ENCODE measurements at places on chromosomes 16 and 17. TPM values are rescaled to one million over a fixed set of nuclear protein-coding genes. Genes with fewer than 3 reads are reported as not detected.

- DNase-seq: no peak
These were observed 125.3 kb downstream of the FTO start for GRCh38 chr16:53829186-53829747.

DNA sequence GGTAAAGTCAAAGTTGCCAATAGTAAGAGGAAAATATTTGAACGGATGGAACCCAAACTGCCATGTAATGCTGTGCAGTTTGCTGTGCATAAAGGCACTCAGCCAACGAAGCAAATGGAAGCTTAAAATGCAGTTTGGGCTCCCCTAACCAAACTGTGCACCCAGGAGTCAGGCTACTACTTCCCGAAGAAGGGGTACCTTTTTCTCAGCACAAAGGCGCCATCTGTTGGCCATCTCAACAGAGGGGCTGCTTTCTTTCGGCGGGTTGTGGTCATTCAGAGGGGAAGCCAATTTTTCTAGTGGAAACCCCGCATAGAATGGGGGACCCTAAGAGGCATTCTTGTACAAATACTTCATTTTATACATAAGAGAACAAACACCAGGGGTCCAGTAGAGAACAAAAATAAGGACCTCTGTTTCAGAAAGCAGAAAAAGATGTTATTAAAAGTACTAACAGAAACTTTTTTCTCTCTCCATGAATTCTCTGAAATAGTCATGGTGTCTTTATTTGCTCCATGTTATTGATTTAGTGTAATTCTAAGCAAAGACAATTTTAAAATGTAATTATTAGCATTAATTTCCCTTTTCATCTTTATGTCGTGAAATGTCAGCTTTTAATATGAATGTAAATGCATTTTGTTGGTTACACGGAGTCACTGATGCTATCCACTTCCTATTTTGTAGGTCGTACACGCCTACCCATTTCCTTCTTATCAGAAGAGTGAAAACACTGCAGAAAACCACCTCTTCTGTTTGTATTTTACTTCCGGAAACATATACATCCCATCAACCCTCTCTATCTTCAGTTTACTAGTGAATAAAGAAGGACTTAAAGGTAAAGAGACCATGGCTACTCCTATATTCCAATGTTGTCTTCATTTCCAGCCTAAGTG, 453.3 kb downstream of the KCNJ2 start:
- DNase-seq: no peak

- no peak for DNase-seq
These were observed 109.4 kb downstream of the CMIP start for GRCh38 chr16:81553814-81554675.

- DNase-seq: no peak
These were observed 26.2 kb upstream of the CCL1 start for GRCh38 chr17:34389126-34389750.

GRCh38 chr17:45313421-45313771, 3.4 kb downstream of the MAP3K14 start:
- no peak for DNase-seq

Gene CDRT15L2
- not detected for total RNA-seq

- DNase-seq: no peak
These were observed 151.2 kb downstream of the TANC2 start for GRCh38 chr17:63116967-63117830.

DNA sequence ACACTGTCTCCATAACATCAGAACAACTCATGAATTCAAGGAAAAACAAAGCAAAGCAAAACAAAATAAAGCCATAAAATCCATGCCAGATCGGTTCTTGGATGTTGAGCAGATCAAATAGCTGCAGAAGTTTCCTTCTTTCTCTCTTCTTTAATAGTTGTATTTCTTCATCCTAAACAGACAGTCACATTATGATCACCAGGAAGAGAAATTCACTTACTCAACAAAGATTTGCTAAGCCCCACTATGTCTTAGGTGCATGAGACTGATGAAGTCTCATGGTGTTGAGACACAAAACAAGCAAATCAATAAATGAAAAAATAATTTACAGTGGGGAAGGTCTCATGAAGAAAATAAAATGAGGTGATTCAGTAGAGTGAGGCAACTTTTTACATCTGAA, 72.8 kb downstream of the WIPI1 start:
- DNase-seq: no peak

Gene ITGA2B
- total RNA-seq: 0.24 TPM

Gene NPIPA3
- total RNA-seq: 0.73 TPM

GRCh38 chr17:38343608-38344419, at the start of gene GPR179:
TSS of gene GPR179 (minus strand) at chr17:38343956. CDS start at chr17:38343789, 167 bp downstream.
- DNase-seq: no peak

Gene MYH8
- not detected for total RNA-seq

GRCh38 chr17:12318571-12319266, 298.0 kb downstream of the MAP2K4 start:
- DNase-seq: no peak

- no peak for DNase-seq
These were observed 36.1 kb upstream of the SLC25A19 start for GRCh38 chr17:75325348-75325747.

Gene RBBP6
- total RNA-seq: 33.5 TPM

Gene CHST6
- total RNA-seq: 0.34 TPM

DNA sequence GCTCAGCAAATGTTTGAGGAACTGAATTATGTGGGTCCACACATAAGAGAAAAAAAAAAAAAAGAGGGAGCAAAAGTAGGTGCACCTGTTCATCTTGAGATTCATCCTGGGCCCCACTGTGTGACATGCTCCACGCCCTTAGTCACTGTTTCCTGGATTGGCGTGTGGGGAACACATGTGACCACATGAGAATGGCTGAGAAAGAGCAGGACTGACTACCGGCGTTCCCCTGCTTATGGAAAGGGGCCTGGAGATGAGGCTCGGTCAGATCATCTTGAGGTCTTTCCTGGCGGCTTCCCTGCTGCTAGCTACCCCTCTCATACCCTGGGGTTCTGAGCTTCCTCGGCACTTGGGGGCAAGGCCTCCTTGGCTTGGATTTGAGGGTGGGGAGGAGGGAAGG, 3.9 kb downstream of the DEXI start:
- DNase-seq: no peak

Gene MYL4
- total RNA-seq: 1.1 TPM

Gene TMEM238L
- total RNA-seq: not detected

Gene KRT27
- total RNA-seq: not detected

DNA sequence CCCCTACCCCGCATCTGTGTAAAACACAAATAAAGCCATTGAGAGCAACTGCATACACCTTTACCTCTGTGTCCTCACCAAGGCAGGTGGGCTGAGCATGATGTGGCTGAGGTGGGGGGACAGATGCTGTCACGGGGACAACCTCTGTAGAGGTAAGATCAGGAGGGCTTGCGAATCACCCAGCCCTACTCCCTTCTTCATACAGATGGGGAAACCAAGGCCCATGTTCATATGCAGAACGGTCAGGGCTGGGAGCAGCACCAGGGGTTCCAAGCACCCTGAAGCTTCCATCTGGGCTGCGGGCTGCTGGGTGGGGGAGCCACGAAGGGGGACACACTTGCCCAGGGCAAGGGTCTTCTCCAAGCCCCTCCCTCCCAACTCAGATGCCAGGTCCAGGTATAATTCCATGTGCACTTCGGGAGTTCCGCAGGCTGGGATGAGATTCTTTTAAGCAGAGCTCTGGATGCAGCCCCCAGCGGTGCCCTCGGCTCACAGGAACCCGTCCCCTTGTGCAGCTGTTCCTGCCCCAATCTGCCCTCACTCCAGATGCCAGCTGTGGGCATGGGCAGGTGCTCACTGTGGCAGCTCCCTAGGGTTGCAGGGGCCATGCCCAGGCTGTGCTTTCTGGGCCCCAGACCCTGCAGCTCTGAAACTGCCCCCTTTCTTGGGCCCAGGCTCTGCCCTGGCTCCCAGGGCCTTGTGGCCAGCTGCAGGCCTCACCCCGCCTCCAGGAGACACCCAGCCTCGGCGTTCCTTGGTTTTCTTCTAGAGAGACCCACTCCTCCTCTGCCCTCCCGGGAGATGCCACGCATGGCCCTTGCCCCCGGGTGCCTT, 9.6 kb downstream of the CTRB1 start:
- DNase-seq: no peak

DNA sequence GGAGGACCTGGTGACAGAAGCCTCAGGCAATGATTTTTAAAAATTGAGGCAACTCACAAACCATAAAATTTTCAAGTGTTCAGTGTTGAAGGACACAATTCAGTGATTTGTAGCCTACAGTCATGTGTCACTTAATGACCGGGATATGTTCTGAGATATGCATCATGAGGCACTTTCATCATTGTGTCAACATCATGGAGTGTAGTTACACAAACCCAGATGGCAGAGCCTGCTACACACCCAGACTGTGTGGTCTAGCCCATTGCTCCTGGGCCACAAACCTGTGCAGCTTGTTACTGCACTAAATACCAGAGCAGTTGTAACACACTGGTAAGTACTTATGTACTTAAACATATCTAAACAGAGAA, 1.6 kb downstream of the PRSS41 start:
- DNase-seq: no peak

- no peak for DNase-seq
These were observed 12.4 kb upstream of the KCNG4 start for GRCh38 chr16:84252184-84252583.
